ENCODE measurements at places on chromosomes 3 and 15.

GRCh38 chr3:130968221-130968620, 58.4 kb downstream of the ASTE1 start:
- no peak for DNase-seq

- no peak for DNase-seq
These were observed 27.0 kb downstream of the PCCB start for GRCh38 chr3:136277115-136277514.

- no peak for DNase-seq
These were observed 673 bp upstream of the HCLS1 start for GRCh38 chr3:121661376-121661775.

- DNase-seq: no peak
These were observed 56.9 kb upstream of the TBC1D5 start for GRCh38 chr3:17799312-17799711.
